ENCODE measurements at places on chromosomes 4 and X.
A peak's percentile ranks its signal among the peaks of the same experiment; 100 is the strongest.

GRCh38 chrX:136780763-136781162 lies at the start of gene ARHGEF6:
Gene ARHGEF6 (minus strand): TSS chrX:136780932. CDS start chrX:136780882, 50 bp downstream.
- peak; percentile 69 for DNase-seq

- no peak for DNase-seq
Observed at GRCh38 chr4:22573198-22573597, 57.3 kb upstream of the ADGRA3 start.

- DNase-seq: no peak
Observed at GRCh38 chr4:113607998-113608397, 153.5 kb downstream of the CAMK2D start.

- DNase-seq: no peak
Observed at GRCh38 chr4:130632731-130633604, 1537.0 kb downstream of the C4orf33 start.

- DNase-seq: no peak
Observed at GRCh38 chr4:6856391-6856790, 53.2 kb upstream of the TBC1D14 start.

Data from Kasumi-1 (cell line).